ENCODE measurements at places on chromosomes 7 and 10.

GRCh38 chr7:151954866-151955820 is 1.1 kb upstream of the GALNTL5 start:
- DNase-seq, result no peak

DNA sequence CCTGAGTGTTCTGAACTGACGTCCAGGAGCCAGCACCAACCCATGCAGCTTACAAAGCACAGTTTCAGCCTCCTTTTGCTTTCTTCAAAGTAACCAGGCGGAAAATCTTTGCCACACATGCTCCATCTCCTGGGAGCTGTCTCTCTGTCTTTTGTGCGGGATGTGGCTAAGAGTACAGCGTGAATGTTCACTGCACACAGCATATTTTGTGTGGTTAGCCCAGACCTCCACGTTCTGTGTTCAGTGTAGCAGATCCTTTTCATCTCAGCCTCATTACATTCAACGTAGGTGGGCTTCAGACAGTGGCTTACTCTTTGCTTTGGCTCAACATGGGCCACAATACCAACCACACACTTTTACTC is 200.8 kb downstream of the TNS3 start:
- no peak for DNase-seq

DNA sequence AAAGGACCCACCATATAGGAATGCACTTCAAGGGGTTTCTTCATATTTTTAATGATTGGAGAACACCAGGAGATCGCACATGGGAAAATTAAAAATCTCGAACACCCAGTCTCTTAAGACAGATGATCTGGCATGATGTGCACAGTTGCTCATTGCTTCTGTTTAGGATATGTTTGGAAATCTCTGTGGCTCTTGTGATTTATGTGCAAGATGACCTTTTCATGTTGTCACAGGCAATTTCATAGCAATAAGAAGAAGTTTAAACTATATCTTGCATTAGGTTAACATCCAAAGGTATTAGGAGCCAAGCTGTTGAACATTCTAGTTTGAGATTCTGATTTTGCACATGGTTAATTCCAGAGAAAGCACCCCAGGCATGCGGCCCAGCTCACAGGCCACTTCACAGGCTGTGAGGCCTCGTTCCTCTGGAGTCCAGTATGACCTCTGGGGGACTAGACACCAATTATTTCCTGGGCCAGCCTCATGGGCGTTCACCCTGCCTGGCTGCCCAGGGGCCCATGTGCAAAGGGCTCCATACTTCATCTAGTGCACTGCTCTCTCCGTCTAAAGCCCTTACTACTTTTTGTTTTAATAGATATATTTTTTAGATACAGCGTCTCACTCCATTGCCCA is 28.4 kb downstream of the CAMK1D start:
- no peak for DNase-seq

DNA sequence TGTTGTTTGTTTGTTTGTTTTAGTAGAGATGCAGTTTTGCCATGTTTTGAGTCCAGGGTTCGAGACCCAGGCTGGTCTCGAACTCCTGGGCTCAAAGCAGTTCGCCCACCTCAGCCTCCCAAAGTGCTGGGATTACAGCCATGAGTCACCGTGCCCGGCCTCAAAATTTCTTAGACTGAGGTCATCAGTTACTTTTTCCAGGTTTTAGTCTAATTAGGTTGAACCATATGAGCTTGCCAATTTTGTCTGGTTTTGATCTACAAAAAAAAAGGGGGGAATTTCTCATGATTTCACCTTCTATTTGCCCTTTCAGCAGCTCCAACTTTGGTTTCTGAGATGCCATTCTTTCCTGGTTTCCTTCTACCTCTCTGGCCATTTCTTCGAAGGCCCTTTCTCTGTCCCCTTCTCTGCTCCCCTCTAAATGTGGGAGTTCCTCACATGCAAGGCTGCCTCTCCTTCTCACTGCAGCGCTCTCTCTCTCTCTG is 5.5 kb downstream of the CUEDC2 start:
- no peak for DNase-seq

DNA sequence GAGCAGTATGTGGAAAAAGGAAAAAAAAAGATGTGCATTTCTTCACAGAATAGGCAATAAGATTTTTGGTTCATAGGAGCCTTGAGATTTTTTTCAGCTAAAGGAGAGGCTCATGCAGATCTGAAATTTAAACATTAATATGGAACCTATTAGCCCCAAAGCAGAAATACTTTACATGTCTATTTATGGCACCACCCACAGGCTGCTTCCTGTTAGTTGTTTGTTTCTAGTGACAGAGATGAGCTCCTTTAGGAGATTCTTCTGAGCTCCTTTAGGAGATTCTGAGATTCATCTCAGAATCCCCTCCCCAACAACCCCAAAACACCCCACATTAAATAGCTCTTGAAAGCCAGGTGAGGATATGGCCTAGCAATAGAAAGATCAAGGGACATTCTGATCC is 27.9 kb upstream of the HPS1 start:
- DNase-seq, result no peak

DNA sequence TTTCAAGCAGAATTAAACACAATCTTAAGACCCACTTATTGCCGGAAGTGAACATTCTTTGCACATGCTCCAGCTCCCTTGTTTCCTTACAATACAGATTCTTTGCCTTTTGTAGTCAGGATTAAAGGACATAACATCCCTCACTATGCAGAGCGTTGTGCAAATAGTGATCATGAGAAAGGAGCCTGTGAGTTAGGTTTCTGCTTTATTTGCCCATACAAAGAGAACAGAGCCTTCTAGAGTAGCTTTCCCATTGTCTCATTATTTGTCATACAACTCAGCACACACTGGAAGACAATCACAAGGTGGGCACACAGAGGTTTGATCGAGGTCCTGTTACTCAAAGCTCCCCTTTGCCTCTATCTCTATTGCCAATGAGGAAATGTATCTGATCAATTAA is 48.2 kb upstream of the WDR11 start:
- DNase-seq, result no peak

GRCh38 chr7:4799508-4800268 is 24.3 kb downstream of the AP5Z1 start:
- no peak for DNase-seq

GRCh38 chr10:650886-651615 is 38.4 kb downstream of the DIP2C start:
- no peak for DNase-seq

- DNase-seq, result no peak
Observed at GRCh38 chr7:91778416-91778815, 102.1 kb downstream of the MTERF1 start.

- DNase-seq, result no peak
Observed at GRCh38 chr10:31605861-31606525, 287.0 kb downstream of the ZEB1 start.

- no peak for DNase-seq
Observed at GRCh38 chr7:92837000-92837749, 802 bp upstream of the CDK6 start.

DNA sequence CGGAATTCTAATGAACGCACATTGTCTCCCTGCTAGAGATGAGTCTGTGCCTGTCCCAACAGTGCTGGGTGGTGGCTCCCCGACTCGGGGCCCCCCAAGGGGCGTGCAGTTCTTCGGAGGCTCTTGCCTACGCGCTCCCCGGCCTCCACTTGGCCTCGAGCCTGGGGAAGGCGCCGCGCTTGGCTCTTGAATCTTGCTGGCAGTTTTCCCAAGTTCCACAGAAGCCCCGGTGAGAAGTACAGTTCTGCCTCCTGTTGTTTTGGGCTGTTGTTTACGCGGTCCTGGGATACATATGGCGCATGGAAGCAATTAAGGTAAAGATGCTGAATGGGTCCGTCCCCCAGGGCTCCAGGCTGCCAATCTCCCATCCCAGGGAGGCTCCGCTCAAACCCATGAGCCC is 32.6 kb upstream of the UNCX start:
- no peak for DNase-seq

- DNase-seq, result no peak
Observed at GRCh38 chr10:83723080-83723479, 416.2 kb upstream of the GHITM start.

DNA sequence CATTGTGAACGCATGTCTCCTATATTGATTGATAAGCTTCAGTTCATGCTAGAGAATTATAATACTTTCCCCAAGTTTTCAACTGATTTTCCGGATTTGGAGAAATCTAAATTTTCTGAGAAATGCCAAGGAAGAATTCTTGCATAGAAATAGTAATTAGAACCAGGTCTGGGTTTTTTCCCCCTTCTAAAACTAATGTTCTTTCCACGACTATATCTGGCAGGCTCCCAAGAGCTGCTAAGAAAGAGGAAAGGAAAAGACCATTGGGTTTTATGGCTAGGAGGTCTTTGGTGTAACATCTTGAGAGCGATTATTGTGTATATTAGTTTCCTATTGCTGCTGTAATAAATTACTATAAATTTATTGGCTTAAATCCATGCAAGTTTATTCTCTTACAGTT is 71.8 kb upstream of the CACNB2 start:
- no peak for DNase-seq

DNA sequence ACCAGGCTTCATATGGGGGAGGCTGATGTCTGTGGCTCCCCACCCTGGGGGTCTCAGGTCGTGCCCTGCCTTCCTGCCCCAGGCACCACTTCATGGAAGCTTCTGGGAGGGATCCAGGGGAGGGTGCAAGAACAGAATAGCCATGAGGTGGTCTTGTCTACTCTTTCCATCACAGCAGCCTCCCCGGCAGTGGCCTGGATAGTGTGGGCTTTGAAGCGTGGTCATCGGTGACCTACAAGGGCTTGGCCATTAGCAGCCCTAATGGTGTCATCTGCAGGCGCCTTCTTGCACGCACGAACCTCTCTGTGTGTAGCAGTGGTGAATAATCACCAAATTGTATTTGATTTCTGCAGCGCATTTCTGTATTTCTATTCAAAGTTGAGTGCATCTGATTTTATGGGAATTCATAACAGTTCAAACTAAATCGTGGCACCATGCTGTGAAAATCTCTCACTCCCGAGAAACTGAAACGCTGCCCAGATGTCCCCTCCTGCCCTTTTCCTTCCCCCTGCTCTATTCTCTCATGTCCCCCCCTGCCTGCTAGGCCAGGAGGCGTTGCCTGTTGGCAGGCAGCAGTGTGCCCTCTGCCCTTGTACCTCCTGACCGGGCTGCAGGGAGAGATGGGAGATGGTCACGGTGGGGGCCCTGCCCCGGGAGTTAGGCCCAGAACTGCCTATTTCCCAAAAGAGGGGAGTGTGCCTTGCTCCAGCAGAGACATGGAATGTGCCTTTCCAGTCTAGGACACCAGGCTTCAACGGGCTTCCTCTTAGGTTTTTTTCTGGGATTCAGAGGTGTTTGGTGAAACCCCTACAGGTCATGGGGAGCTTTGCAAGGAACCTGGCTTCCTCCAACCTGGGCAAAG is 34.8 kb downstream of the CDH23 start:
- no peak for DNase-seq

DNA sequence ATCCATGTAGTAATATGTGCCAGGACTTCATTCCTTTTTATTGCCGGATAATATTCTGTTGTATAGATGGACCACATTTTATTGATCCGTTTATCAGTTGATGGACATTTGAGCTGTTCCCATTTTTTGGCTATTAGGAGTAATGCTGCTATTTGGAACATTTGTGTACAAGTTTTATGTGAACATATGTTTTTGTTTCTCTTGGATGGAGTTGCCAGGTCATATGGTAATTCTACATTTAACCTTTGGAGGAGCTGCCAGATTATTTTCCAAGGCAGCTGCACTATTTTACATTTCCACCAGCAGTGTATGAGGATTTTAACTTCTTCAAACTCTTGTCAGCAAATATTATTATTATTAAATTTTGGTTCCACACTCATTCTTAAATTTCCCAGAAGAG is 59.2 kb downstream of the C10orf90 start:
- DNase-seq, result no peak

DNA sequence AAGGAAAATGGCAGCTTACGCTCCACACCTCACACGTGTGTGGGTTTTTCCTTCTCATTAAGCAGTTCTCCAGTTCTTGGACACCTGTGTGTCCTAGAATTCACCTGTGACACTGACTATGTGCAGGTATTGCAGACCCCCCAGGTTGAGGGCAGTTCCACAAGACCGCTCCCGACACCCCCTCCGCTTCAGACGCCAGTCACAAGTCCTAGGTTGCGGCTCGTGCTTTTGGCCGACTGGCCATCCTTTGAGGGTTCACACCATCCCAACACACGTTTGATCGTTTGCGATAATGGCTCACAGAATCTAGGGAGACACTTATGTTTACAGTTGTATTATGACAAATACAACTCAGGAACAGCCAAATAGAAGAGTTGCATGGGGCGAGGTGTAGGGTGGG is 44.5 kb downstream of the CAMK1D start:
- DNase-seq, result no peak

GRCh38 chr10:17453373-17454091 is 863 bp downstream of the ST8SIA6 start:
- no peak for DNase-seq

GRCh38 chr10:87829986-87830729 is 12.1 kb upstream of the ATAD1 start:
- no peak for DNase-seq

DNA sequence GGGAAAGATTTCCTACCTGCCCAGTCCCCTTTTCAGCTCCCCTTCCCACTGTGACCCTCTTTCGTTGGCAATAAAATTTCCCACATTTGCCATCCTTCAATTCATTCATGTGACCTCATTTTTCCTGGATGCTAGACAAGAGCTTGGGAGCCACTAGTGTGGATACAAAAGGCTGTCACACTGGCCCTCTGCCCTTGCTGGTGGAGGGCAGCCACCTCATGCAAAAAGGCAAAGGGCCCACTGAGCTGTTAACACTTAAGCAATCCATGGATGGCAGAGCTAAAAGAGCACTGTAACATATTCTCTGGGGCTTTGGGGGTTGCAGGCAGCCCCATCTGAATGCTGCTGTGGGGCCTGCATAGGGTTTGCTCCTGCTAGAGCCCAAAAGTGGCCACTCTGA is 315.1 kb downstream of the NEBL start:
- DNase-seq, result no peak

- DNase-seq, result peak; percentile 23
Observed at GRCh38 chr10:62817121-62817765, 1.1 kb upstream of the EGR2 start.

GRCh38 chr7:47779341-47779771 is 168.9 kb downstream of the PKD1L1 start:
- DNase-seq, result no peak

DNA sequence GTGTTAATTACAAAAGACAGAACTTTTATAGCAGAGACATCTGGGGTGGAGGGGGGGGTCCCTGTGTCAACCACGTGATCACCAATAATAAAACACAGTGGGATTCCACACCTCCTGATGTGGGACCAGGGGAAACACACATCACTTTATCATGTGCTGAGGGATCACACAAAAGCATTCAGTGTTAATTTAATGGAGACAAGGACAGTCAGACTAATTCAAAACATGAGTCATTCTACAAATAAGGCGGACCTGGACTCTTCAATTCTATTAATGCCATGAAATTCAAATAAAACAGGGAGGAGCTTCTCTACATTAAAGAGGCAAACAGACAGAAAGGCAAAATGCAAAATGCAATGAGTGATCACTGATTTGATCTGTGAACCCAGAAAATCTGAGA is 67.3 kb upstream of the PFKP start:
- no peak for DNase-seq

GRCh38 chr10:116710076-116710475 is 32.3 kb downstream of the HSPA12A start:
- no peak for DNase-seq

- no peak for DNase-seq
Observed at GRCh38 chr10:88226071-88226659, 357.0 kb downstream of the RNLS start.

- no peak for DNase-seq
Observed at GRCh38 chr10:6023661-6024333, 38.4 kb downstream of the IL2RA start.

Data from HL-60 (cell line).